DND-41 (cell line): ENCODE measurements at places on chromosomes 5 and 9.

- DNase-seq = no peak
Measured at GRCh38 chr9:4172731-4173130, 127.1 kb downstream of the GLIS3 start.

GRCh38 chr9:764105-764524, 77.4 kb upstream of the DMRT1 start:
- peak; percentile 35 for DNase-seq

GRCh38 chr5:56409331-56410190, 176.4 kb upstream of the ANKRD55 start:
- DNase-seq = no peak

- no peak for DNase-seq
Measured at GRCh38 chr5:109102096-109102690, 307.6 kb downstream of the PJA2 start.

DNA sequence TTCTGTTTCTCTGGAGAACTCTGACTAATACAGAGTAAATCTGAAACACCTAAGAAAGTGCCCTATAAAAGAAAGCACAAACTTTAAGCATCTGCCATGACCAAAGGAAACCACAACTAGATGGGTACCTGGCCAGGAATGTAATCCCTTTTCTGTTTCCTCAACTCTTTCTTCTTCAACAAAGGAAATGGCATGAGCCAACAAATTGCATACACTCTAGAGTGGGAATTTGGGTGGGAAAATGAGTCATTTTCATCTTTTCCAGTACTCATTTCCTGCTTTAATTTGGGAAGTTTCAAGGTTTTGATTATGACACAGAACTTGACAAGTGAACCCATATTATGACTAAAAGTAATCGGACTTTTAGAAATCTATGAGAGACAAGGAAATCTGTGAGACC, 349.2 kb upstream of the RORB start:
- DNase-seq = no peak

DNA sequence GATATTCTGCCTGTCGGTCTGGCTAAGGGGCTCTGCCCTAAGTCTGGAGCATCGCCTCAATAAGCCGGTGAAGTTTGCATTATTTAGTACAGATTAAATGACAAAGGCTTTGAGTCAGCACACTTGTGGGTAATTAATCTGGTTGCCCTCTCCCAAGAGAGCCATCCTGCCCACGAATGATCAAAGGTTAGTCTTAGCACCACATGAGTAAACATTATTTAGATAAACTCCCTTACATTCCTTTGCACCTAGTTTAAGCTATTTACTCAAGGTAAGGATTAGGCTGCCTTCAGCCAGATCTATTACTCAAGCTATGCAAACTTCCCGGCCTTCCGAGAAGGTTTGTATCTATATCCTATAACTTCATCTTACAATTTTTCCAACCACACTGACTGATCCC, 572.1 kb downstream of the CHSY3 start:
- DNase-seq = no peak

GRCh38 chr5:116360008-116360853, 214.4 kb downstream of the SEMA6A start:
- DNase-seq = no peak

DNA sequence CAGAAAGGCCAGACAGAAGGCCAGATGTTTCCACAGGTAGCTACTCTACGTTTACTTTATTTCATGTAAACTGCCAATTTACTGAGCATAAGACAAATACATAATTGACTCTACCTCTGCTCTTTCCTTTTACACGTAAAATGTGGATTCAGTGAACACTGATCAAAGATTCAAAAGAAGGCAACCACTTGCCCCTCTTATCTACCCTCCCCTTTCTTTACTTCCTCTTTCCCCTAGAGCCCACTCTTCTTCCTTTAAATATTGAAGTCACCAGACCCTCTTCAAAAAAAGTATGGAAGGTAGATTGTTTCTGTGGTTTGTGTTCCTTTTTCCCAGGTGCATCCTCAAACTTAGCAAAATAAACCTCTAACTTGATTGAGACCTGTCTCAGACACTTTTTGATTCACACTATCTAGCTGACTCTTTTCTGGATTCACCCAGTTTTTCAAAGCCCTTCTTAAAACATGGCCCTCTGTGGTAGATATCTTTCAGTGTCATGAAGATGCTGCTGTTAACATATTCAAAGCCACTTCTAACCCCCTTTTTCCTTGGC, 6.7 kb downstream of the FAM114A2 start:
- DNase-seq = no peak

- no peak for DNase-seq
Measured at GRCh38 chr5:39523821-39524220, 99.0 kb upstream of the DAB2 start.

- no peak for DNase-seq
Measured at GRCh38 chr9:19965336-19965735, 176.5 kb upstream of the SLC24A2 start.

DNA sequence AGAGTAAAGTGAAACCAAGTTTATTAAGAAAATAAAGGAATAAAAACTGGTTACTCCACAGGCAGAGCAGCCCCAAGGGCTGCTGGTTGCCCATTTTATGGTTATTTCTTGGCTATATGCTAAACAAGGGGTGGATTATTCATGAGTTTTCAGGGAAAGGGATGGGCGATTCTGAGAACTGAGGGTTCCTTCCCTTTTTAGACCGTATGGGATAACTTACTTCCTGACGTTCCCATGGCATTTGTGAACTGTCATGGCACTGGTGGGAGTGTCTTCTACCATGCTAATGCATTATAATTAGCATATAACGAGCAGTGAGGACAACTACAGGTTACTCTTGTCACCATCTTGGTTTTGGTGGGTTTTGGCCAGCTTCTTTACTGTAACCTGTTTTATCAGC, 323.9 kb upstream of the PTGER4 start:
- DNase-seq = no peak

GRCh38 chr5:54098267-54098666, 212.1 kb downstream of the ARL15 start:
- DNase-seq = no peak

- no peak for DNase-seq
Measured at GRCh38 chr5:153824909-153825308, 213.8 kb downstream of the FAM114A2 start.

DNA sequence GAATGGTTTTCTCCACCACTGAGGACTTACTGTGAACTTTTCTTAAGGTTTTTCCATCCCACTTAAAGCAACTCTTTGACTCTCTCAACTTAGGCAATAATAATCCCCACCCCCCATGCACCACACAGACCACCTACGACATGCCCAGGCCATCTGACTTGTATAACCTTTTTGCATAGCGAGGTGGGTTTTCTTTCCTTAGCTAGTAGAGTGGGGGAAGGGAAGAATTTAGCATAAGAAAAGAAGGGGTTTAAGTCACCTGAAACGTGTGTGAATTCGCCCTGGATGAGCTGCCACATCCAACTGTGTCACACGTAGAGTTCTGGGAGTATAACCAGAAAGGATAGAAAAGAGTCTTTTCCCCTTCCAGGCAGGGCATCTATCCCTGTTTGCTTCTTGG, 262.7 kb downstream of the YTHDC2 start:
- DNase-seq = no peak

- DNase-seq = no peak
Measured at GRCh38 chr9:131723632-131724031, 16.2 kb downstream of the RAPGEF1 start.

DNA sequence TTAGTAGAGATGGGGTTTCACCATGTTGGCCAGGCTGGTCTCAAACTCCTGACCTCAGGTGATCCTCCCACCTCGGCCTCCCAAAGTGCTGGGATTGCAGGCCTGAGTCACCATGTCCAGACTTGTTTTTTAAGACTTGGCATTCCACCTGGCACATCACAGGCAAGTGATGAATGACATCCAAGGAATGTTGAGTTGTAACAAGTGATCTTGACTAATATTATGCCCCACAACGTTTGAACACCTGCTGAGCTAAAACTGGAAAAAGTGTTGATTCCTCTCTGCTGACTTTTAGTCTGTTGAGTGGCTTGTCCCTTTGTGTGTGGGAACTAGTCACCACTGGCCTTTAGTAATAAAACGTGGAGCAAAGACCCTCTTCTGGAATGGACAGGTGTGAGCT, 54.6 kb downstream of the SUB1 start:
- no peak for DNase-seq

DNA sequence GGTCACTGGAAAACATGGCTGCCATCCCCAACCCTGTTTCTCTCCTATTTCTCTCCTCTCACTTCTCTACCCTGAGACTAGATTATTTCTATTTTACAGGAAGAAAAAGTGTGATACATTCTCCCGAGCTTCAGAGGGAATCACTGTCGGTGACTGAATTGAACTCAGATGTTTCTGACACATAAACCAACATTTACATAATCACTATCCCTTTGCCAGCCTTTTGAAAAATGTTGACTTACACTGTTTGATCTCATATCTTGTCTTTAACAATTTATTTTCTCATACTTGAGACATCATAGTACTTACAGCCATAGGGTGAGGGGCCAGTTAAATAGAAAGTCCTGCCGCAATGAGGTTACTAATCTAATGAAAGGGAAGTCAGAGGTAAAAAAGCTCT, 25.1 kb upstream of the PPP2CA start:
- DNase-seq = no peak
